ACHN (cell line): ENCODE measurements at places on chromosomes 11 and 22.

- no peak for DNase-seq
Measured at GRCh38 chr22:25762147-25762546, 20.2 kb downstream of the MYO18B start.

GRCh38 chr11:46951864-46952263 lies 15.3 kb downstream of the CSTPP1 start:
- DNase-seq = no peak

GRCh38 chr11:78354408-78355308 lies 63.0 kb downstream of the GAB2 start:
- DNase-seq = no peak

DNA sequence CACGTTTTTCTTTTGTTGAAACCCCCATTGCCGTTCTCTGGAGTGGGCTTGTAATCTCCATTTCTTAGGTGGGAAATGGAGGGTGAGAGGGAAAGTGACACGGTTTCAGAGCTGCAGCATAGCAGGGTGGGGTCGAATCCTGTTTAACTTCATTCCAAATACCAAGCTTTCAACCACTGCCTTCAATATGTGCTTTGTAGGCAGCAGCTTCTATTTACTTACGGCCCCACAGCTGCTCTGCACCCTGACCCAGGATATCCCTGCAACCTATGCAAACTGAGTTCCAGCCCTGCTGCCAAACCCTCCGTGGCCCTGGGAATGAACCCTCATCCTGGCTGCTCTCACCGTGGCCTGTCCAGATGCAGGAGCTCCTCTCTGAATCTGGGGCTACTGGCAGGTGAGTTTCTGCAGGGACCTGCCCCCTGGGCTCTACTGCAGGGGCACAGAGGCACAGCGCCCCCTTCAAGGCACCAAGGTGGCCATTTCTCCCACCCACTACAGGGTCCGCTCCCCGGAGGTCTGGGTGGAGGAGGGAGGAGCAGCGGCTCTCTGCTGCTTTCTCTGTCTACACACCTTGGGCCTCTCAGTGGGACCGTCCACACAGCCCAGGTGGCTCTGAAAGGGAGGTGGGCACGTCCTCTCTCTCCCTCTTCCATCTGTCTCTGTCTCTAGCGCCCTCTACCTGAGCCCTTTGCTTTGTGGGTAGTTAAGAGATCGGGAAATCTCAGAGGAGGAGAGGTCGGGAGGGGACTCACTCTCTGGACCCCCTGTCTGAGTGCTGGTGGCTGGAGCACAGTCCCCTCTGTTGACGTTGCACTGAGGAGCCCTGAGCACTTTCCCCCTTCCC lies 279.1 kb downstream of the BRD1 start:
- no peak for DNase-seq

- DNase-seq = no peak
Measured at GRCh38 chr11:65886826-65887722, 1.2 kb downstream of the FIBP start.

DNA sequence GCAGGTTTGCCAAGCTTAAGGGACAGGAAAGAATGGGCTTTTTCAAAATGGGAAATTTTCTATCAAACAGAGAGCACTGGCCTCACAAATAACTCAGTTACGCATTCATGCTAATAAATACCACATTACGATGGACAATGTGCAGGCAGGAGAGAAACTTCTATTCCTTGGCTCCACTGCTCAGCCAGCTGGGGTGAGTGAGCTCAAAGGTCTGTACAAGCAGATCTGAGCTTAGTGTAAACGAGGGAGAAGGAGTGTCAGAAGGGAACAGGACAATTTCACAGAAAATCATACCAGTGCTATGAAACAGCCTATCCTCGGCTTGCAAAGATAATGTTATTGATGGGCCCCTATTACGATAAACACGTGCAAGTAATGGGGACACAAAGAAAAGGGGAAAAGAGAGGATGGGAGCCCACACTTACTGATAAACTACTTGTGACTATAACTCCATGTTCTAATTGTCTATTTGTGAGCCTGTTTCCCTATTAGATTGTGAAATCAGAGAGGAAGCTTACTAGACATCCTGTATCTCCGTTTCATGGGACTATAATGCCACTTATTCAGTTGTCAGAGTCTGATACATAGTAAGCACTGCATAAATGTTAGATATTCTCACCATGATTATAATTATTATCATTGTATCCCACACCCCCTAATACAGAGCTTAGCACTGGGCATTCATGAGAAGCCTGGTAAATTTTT lies 46.3 kb downstream of the AMOTL1 start:
- no peak for DNase-seq

DNA sequence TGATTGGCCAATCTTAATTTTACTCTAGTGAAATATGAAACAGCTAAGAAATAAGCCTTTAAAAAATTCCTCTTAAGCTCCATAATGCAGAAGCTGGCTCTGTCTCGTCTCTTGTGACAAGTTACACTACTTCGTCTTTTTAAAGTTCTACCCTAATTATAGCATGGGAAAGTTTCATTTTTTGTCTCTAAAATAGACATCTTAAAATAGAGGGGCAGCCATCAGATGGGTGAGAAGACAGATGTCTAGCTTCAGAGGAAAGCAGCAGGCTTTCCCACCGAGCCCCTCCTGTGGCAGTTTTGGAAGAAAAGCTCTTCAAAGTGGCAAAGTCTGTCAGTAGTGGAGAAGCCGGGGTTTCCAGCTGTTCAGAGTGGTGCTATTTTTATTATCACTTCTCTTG lies 39.5 kb downstream of the XRRA1 start:
- DNase-seq = no peak

DNA sequence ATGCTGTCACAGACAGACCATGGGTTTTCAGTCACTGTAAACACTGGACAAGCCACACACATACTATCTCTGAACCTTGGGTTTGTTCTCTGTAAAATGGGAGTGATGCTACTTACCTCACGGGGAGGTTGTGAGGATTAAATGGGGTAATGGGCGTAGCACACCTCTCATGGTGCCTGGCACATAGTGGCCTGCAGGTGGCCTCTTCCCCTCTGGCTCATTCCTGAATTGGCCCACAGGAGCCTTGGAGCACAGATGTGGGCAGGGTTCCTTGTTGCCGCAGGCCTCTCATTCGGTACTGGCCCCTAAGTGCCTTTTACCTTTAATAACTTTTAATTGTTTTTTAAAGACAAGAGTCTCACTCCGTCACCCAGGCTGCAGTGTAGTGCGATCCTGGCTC lies 11.7 kb downstream of the MICAL2 start:
- DNase-seq = peak; percentile 44

- DNase-seq = no peak
Measured at GRCh38 chr11:9386901-9387300, 2.4 kb downstream of the IPO7 start.

DNA sequence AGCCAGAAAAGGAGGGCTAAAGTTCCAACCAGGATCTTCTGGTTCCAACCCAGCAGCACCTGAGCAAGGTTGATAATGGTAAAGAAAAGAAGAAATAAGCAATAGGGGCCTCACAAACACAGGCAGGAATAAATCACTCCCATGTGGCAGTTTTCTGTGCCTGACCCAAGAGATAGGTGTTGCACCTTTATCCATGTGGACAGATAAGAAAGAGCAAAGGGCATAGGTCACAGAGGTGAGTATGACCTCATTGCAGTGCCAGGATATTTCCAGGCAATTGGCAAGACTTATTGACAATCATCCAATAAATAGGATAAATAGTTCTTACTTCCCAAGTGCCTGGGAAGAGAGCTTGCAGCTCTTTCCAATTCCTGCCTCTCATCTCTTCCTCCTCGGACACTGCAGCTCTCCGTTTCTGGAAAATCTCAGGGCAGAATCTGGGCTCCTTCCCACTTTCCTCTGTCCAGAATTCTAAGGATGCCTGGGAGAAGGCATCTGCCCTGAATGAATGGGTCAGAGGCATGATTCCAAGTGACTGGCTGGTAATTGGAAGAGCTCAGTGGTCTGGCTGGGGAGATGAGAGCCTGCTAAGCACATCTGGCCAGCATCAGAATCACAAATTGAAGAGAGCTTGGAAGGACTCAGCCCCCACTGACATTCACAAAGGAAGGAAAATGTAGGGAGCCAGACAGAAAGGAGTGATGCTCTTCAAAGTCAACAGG lies 14.5 kb upstream of the LRRC55 start:
- no peak for DNase-seq
